ENCODE measurements at places on chromosomes 6 and 20. TPM values are rescaled to one million over a fixed set of nuclear protein-coding genes. Genes with fewer than 3 reads are reported as not detected.

Gene TCF21
- 122 TPM for polyA plus RNA-seq

Gene BPIFB1
- not detected for polyA plus RNA-seq

GRCh38 chr6:7021301-7021700 is 86.5 kb upstream of the RREB1 start:
- DNase-seq: no peak

GRCh38 chr6:68447112-68447511 is 188.0 kb upstream of the ADGRB3 start:
- DNase-seq: no peak

DNA sequence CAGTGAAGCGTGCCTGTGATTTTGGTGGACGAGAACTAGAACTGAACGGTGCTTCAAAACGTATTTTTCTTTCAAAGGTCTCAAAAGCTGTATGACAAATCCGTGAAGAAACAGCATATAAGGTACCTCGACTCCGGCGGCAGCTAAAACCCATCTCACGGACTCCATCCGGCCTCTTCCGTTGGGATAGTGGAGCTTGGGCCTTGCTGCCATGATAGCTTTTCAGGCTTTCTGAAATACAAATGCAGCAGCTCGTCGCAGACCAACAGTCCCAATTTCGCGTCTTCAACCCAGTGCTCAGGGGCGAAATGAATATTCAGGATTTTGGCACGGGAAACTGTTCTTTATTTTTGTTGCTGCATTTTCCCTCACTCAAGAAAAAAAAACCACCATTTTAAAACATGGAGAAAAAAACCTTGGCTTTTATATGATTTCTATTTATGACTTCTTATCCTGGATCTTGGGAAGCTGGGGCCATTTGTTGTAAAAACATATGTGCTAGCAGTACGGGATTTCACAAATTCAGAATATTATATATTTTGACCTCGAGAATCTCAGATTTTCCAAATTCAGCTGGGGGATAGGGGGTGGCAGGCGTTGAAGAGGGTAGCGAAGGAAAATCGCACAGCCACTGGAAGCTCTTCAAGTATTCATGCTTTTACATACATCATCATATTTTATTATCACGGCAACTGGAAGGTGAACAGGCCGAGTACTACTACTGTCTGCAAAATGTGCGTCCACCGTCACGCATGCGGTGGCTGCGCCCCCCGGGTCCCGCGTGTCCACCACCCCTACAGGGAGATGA is 849 bp downstream of the GSTA4 start:
- DNase-seq: peak; percentile 60

Gene JAG1
- polyA plus RNA-seq: 52.7 TPM

GRCh38 chr20:54633374-54634355 is 158.3 kb downstream of the DOK5 start:
- no peak for DNase-seq

- no peak for DNase-seq
Observed at GRCh38 chr6:164871783-164872182, 437.6 kb downstream of the C6orf118 start.

DNA sequence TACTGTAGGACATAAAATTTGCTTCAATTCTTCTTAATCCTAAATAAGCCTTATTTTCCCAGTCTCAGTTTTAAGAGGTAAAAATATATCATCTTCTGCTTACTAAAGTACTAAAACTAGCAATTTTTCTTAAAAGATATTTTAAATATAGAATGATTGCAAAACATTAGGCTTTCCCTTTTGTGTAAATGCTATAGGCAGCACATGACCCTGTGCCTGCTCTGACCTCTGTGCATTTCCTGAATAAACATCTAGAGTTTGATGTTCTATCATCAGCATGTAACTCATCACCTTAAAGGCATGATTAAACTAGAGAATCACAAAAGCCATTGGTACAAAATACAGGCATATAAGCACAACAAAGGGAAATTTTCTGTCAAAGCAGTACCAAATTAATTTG is 422.7 kb downstream of the TFAP2B start:
- no peak for DNase-seq

All from right lung (tissue), 10 donors.